ENCODE measurements at places on chromosomes 2 and 18.

DNA sequence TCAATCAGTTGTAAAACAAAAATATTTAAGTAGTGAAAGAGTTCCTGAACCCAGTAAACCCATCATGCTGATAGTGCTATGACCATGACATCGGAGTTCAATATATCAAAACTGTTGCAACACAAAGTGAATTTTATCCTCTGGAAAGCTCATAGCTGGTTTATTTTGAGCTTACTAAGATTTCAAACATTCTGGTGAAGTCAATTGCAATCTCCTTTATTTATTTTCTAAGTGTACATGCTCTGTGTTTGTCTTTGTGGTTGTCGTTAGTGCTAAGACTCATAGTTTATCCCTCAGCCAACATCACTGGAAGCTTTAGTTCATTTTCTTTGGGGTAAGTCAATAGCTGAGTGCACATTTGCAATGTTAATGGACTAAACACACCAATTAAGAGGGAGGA, 91.9 kb downstream of the QPCT start:
- no peak for DNase-seq

GRCh38 chr2:201798252-201798913, 8.0 kb upstream of the CDK15 start:
- no peak for DNase-seq

DNA sequence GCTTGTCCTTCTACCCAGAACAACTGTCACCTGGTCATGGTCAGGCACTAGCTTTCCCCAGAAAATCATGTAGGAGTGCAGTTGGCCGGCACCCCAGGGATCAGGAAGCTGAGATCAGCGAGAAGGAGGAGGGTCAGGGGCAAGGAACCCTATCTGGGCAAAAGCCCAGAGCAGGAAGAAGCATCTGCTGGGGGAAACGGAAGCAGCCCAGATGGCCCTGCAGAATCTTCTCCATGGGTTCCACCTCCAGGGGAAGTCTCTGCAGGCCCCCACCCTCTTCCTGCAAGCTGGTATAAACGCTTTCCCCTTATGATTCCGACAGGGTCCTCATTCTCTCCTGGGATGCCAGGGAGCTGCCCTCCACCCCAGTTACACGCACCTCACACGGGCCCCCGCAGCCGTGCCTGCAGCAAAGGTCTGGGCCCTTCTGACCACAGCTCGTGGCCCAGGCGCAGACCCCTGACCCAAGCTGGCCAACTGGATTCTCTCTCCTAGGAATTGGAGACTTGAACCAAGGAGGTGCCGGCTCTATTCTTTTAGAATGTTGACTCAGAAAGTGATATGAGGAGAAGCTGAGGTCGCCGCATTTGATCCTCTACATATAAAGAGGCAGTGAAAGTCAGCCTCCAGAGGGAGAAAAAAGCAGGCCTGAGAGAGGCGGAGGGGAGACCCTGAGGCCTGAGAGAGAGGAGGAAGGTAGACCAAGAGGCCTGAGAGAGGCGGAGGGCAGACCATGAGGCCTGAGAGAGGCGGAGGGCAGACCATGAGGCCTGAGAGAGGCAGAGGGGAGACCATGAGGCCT, 71.0 kb downstream of the STPG4 start:
- no peak for DNase-seq

DNA sequence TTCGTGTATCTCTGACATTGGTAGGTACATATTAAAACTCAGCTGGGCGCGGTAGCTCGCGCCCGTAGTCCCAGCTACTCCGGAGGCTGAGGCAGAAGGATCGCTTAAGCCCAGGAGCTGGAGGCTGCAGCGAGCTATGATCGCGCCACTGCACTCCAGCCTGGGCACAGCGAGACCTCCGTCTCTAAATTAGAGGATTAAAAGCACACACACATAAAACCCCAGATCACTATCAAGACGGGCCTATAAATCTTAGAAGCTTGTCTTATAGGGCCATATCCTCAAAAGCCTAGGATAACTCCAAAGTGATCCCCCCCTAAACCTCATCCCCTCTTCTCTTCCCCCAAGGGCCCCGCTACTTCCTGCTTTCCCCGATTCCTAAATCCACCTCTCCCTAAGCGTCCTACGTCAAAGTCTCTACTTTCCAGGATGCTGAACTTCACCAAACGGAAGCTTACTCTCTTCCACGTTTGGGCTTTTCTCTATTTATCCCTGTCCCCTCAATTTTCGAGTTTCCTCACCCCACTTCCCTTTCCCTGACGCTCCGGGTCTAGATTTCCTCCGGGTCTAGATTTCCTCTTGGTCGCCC, 707 bp downstream of the KRCC1 start:
- DNase-seq: peak; percentile 15

- DNase-seq: no peak
Observed at GRCh38 chr18:48694295-48694694, 155.5 kb downstream of the CTIF start.

- peak; percentile 78 for DNase-seq
Observed at GRCh38 chr2:1823187-1824169, 79.2 kb upstream of the PXDN start.

GRCh38 chr18:32983721-32984120, 210.9 kb upstream of the KLHL14 start:
- no peak for DNase-seq

- DNase-seq: no peak
Observed at GRCh38 chr2:25419678-25420242, 78.0 kb upstream of the DNMT3A start.

GRCh38 chr18:54961868-54962267, 2.6 kb upstream of the CCDC68 start:
- no peak for DNase-seq

DNA sequence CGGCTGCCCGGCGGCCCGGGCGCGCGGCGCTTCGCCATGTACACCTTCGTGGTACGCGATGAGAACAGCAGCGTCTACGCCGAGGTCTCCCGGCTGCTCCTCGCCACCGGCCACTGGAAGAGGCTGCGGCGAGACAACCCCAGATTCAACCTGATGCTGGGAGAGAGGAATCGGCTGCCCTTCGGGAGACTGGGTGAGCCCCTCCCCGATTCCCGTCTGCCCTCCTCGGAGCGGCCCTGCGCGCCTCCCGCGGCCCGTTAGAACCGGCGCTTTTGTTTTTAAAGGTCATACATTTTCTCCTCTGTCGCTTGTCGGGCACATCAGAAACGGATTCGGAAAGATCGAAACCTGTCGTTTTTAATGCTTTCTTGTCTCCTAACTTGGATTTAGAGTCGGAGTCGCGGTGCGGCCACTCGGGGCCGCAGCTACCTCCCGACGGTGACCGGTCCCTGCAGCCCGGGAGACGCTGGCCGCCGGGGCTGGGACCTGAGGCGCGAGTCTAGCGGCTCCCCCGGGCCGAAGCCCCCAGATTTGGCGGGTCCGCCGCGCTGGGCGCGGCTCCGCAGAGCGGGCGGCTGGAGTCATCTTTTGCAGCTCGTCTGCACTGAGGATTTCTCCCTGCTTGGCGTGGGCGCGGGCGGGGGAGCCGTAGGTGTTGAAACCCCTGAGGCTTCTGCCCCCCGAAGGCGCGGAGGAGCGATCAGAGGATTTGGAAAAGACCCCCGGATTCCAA, 519 bp downstream of the TTL start:
- DNase-seq: peak; percentile 51

DNA sequence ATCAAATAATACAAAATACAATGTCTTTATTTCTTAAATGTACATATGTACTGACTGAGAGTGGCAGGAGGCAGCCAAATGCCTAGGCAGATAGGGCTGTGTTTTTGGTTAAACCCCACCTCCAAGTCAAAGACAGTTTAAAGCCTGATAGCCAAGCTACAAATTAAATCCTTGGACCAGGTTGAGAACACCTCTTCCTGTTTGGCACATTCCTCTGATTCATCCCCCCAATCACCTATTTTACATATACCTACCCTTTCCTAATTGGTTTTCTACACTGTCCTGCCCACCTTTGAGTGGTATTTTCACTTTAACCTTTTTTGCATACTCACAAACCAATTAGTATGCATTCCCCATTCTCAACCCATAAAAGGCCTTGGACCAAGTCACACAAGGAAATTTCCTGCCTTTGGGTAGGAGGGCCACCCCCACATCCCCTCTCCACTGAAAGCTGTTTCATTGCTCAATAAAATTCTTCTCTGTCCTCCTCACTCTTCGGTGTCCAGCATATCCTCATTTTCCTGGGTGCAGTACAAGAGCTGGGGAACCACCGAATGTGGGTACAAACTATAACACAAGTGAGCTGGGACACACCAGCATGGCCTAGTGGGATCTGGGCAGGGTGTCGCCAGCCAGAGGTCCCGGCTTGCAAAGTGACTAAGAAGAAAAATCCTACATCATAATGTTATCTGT, 149.1 kb downstream of the UBE2E3 start:
- no peak for DNase-seq

DNA sequence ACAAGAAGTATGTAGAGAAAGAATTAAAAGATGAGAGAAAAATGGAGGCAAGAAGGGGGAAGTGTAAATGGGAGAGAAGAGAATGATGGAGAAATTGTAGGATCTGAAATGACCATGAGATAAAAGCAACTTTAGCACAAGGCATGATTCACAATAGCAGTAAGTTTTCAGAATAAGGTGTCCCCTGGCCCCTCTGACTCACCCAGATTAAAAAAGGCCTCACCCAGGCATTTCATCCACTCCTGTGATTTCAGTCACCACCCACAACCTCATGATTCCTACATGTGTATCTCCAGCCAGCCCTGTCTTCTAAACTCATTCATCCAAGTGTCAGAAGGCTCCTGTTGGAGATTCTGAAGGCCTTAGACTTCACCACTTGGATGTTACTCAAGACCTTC, 56.6 kb downstream of the SP100 start:
- no peak for DNase-seq

GRCh38 chr2:68931799-68932198, 20.9 kb downstream of the GKN2 start:
- no peak for DNase-seq

GRCh38 chr2:58769864-58770234, 528.7 kb upstream of the FANCL start:
- DNase-seq: no peak

DNA sequence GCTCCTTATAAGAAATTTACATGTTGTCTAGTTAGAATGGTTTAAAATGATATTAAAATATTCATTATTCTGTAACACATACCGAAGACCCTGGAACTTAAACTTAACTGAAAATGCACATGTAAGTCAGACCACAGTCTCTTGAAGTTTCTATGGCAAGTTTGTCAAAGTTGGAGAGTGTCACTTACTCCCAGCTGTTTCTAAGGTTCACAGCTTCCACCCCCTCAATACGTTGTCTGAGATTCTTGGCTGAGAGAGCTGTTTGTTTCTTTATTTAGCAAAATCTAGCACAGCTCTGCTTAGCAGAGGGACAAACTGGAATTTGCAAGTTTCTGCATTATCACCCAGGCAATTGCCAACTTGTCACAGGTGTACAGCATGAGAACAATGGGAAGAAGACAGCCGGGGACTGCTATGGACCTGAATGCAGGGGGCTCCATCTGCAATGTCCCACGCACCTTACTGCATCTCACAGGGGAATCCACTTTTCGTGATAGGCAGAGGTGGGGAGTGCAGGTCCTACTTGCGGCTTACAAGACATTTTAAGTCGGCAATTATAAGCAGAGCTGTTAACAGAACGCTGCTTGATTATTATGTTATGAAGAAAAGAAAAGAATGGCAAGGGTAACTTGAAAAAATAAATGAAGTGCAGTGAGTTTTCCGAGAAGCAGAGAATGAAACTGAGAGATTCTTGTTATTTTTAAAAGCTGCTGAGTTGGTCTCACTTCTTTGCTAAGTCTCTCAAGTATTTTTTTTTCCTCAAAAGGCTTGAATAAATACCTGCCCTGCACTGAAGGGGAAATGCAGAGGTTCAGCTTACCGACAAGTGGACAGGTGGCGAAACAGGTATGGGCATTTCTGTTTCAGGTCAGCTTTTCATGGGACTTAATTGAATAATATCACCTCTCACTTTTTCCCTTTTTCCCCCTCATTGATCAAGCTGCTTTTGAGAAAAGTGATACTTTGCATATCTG, 1072.1 kb upstream of the FANCL start:
- DNase-seq: no peak

DNA sequence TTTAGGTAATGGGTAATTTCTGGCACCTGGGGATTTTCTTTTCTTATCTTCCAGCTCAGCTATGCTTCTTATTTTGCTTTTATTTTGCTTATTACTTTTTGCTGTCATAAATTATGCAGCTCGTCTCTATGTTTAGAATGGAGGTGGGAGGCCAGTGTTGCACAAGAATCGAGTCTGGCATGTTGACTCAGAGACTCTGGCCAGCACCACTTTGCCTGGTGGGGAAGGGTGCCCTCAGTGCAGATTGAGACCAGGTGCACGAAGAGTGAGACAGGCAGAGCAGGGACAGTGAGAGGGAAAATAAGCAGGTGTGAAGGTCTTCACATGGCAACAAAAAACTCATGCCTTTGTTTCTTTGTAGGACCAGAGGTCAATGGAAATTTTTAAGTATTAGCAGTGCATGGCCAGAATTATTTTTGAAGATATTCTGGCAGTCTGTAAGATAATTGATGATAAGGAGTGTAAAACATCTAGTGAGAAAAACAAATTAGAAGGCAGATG, 59.2 kb upstream of the SLC5A7 start:
- DNase-seq: peak; percentile 63

GRCh38 chr2:86241611-86242010, 42.4 kb downstream of the MRPL35 start:
- no peak for DNase-seq

- no peak for DNase-seq
Observed at GRCh38 chr2:15425712-15426111, 135.4 kb downstream of the NBAS start.

- DNase-seq: no peak
Observed at GRCh38 chr2:173049831-173050230, 25.8 kb upstream of the MAP3K20 start.
